ENCODE measurements at places on chromosomes 5 and 9. TPM values are rescaled to one million over a fixed set of nuclear protein-coding genes. Genes with fewer than 3 reads are reported as not detected.

SEPTIN8 gene
- 56.7 TPM for total RNA-seq

OLFML2A gene
- 28.1 TPM for total RNA-seq

KCNV2 gene
- total RNA-seq = 2.0 TPM

DNA sequence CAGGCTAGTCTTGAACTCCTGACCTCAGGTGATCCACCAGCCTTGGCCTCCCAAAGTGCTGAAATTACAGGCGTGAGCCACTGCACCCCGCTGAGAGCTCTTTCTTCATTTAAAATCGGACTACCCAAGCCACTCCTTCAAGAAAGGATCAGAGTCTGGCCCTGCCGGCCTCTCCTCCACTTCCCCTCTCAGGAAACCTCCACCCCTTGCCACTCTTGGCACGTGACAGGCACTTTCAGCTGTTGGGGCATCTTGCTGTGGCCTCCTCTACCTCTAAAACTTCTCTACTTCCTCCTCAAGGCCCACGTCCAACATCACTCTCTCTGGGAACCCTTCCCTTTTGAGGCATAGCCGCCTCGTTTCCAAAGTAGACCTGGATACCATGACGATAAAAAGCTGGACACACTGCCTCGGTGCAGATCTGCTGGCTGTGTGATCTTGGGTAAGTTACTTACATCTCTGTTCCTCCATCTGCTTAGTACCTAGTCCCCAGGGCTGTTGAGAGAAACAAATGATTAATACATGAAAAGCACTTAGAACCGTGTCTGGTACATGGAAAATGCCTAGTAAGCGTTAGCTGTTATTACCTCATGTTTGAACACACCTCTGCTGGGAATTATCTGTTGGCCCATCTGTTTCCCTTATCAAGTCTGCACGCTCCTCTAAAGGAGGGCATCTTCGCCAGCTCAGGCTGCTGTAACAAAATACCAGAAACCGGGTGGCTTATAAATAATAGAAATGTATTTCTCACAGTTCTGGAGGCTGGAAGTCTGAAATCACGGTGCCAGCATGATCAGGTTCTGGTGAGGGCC is 55.3 kb downstream of the SMIM23 start:
- no peaks in the 10 kb centered on the region for H3K36me3 ChIP-seq
- H3K27me3 ChIP-seq = no peaks in the 10 kb centered on the region
- H3K27ac ChIP-seq = no peak overlapping the region
- no peak for DNase-seq
- H3K4me1 ChIP-seq = no peaks in the 10 kb centered on the region
- no peak overlapping the region for H3K4me3 ChIP-seq

GRCh38 chr5:125160787-125161502 is 414.5 kb upstream of the ZNF608 start:
- peak; percentile 84 for DNase-seq
- peak overlapping the region; percentile 50 for H3K4me3 ChIP-seq
- no peak overlapping the region for H3K27ac ChIP-seq

- DNase-seq = no peak
- H3K27ac ChIP-seq = no peak overlapping the region
- no peaks in the 10 kb centered on the region for H3K27me3 ChIP-seq
- peaks cover 3% of the 10 kb centered on the region for H3K4me1 ChIP-seq
- H3K36me3 ChIP-seq = no peaks in the 10 kb centered on the region
- no peak overlapping the region for H3K4me3 ChIP-seq
These were observed 291.9 kb downstream of the COX7C start for GRCh38 chr5:86909418-86910295.

PCSK5 gene
- total RNA-seq = 3.5 TPM
